ENCODE measurements at places on chromosomes 5 and 9.

DNA sequence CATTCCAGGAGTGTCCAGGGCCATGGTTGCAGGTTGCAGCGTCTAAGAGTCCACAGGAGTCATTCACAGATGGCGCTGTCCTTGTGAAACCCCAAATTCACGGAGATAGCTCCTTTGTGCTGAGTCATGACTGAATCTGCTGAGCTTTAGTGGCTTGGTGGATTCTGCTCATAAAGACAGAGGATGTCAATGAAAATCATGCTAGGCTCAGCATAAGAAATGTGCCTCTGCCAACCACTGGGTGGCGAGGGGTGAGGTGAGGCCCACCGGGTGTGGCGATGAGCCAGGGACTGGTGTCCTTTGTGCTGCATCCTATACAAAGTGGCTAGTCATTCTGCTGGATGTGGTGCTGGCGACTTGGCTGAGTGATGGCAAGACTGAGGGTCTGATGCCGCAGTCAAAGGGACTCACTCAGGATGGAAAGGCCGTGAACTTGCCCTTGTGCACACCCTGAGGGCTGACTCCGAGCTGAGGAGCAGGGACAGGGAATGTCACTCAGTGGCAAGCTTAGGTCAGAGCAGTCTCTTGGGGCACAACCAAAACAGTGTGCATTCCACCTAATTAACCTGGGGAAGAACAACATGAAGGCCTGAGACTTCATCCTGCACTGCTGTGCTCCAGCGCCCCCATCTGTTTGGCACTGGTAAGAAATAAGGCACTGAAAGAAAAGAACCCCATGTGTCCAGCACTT is 71.5 kb downstream of the DAP start:
- DNase-seq: peak; percentile 30

DNA sequence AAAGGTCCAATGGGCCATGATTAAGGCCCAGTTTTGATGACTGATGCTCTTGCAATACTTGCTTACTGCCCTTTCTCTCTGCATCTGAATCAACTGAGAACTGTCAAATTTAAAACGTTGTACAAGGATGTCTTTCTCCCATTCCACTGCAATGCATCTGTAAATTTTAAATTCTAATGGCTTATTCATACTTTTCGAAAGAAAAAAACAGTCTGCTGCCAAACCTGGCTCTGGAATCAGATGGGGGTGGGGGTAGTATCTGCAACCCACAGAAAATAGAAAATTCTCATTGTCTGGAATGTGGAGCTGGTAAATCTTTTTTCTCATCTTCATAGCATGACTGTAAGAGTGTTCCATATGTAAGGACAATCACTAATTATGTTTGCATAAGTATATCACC is 371.8 kb upstream of the RFX3 start:
- DNase-seq: no peak

DNA sequence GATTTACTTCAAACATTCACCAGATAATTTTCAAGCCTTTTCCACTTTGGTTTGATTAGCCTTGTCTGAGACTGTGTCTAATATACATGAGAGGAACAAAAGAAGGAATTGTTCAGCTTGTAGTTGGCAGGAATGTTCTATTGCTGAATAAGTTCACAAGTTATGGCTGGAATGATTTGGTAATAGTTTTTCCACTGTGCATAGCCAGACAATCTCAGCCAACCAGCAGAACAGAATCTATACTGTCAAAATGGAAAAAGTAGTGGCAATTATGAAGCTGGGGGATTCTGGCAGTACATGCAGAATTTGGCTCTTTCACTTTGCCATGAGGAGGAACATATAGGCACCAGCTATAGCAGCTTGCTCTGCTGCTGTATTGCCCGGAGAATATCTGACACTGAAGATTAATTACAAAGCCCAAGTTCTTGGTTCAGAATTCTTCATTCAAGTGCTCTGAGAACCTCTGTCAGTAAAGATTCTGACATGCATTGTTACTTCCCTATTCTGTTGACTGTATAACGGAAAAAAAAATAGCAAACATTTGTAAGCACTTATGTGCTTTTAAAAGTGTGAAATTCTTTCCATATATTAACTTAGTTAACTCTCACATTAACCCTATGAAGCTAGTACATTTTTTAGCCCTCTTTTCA is 150.6 kb downstream of the PRR16 start:
- DNase-seq: no peak

GRCh38 chr9:127336086-127336485 is 60.9 kb upstream of the SLC2A8 start:
- no peak for DNase-seq

DNA sequence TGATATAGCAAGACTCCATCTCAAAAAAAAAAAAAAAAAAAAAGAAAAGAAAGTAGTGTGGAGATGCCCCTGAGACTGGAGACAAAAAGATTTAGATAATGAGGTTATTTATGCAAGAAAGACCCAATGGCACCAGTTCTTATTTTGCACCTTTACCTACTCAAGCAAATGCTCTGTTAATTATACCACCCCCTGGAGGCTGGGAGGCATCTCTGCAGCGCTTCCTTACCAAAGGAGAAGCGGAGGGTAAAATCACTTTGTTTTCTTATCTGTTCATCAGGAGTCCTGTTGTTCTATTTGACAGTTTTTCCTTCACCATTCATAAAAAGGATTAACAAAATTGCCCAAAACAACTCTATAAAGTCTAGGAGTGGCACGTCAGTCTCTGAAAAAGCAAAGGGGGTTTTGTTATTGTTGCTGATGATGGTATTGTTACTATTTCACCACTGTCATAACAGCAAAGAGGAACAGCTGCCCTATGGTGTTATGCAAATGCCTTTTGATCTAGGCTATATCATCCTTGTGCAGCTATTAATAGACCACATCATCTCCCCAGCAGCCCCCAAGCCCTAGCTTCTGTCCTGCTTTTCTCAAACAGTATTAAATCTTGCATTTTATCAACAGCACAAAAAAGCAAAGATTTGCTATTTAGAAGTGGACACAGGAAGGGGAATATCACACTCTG is 174.0 kb downstream of the PALM2AKAP2 start:
- DNase-seq: no peak

DNA sequence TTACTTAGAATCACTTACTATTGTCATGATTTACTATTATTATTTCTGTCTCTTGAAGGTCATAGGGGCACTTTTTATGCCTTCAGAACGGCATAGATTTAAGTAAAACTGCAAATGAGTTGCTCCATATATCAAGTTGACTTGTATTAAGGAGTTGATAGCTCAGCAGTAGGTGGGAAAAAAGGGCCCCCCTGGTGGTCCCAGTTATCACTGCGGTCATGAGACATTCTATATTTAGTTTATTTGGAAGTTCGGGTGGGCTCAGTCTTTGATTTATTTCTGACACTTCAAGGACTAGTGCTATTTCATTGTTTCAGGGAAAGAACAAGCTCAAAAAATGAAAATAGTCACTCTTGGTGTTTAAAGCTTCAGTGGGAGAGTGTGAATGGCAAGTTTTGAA is 159.3 kb downstream of the SLC24A2 start:
- DNase-seq: no peak

DNA sequence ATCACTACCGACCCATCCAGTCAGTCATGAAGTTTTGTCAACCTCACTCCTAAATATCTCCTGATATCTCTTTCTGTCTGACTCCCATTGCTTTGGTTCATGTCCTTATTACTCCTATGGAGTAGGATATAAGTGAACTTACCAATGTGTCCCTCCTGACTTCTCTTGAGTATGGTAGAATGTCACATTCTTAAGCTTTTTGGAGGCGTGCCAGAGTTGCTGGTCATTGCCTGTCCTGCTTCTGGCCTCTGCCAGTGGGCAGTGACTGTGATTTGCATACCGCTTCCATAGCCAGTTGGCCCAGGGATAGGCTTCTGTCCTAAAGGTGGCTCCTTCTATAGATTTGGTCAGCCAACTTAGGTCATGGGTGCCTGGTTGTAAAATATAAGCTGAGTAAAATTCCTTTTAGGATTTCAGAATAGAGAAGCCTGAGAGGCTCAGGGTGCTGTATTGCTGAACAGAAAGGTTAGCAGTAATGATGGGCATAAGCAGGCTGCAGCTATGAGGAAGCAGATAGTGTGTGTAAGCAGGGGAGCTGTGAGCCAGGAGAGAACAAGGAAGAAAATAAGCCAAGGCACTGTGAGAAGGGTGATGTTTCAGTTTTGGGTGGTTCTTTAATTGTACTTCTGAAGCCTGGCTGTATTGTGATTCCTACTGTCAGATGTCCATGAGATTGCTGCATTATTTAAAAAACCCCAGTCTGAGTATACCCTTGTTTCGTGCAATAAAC is 16.1 kb upstream of the MARCHF3 start:
- DNase-seq: no peak

DNA sequence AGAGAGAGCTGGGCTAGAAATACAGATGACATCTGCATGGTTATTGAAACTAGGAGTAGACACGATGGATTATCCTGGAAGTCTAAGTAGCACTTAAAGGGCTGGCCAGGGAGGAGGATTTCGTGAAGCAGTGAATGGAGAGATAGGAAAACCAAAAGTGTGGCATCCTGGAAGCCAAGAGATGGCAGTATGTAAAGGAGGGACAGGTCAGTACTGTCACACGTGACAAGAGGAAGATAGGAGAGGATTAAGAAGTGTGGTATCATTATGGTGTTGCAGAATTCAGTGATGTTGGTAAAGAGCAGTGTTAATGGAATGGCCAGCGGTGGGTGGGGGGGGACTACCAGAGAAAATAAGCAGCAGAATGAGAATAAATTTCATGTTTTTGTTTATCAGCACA is 11.7 kb downstream of the RAD23B start:
- no peak for DNase-seq

GRCh38 chr5:172117977-172118701 is 69.9 kb downstream of the STK10 start:
- no peak for DNase-seq
